ENCODE measurements at places on chromosomes 13 and 19.

GRCh38 chr13:40480915-40481516 lies 185.4 kb downstream of the FOXO1 start:
- DNase-seq = no peak

- no peak for DNase-seq
Observed at GRCh38 chr19:18437491-18438330, at the start of gene ISYNA1. TSS of gene ISYNA1 (minus strand) at chr19:18438133. CDS start at chr19:18437979, 154 bp downstream.

DNA sequence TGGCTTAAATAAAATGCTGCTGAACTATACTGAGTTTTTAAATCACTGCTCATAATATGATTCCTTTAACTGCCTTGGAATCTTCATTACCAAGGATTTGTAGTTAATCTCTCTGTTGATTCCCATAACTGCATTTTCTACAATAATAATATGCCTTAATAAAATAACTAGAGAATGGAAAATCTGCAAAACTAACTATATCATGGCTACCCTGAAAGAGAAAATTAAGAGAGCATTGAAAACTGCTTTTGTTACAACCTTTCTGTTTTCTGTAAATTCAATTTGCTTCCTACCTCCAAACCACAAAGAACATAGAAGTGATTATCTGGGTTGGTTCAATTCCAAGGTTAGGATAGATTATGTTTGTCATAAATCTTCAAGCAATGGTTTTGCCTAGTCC lies 202.8 kb upstream of the ATXN8OS start:
- DNase-seq = no peak

DNA sequence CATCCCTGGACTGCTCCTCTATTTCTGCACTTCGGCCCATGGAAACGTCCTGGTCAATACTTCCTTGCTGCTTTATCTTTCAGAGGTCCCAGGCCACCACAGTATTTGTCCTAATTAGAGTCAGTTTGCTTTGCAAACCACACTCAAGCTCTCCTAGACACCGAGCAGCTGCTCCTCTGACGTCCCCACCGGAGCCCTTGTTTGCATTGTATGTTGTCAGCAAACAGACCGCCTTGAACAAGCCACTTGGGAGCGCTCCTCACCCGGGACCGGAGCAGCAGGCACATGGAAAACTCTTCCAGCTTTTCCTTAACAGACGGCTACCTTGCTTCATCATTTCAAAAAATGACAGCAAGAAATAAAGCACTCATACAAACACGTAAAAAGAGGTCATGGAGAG lies 51.5 kb upstream of the GTF3A start:
- no peak for DNase-seq

GRCh38 chr13:110782185-110782584 lies 68.7 kb downstream of the ING1 start:
- no peak for DNase-seq
